SJCRH30 (cell line): ENCODE measurements at places on chromosomes 4 and X. TPM values are rescaled to one million over a fixed set of nuclear protein-coding genes. Genes with fewer than 3 reads are reported as not detected.
A peak's percentile ranks its signal among the peaks of the same experiment; 100 is the strongest.

DNA sequence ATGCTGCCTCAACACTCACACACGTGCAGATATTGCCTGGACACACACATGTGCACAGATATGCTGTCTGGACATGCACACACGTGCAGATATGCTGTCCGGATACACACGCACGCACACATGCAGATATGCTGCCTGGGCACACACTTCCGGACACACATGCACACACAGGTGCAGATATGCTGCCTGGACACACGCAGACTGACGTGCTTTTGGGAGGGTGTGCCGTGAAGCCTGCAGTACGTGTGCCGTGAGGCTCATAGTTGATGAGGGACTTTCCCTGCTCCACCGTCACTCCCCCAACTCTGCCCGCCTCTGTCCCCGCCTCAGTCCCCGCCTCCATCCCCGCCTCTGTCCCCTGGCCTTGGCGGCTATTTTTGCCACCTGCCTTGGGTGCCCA, 14.7 kb downstream of the FGFRL1 start:
- DNase-seq = no peak

DNA sequence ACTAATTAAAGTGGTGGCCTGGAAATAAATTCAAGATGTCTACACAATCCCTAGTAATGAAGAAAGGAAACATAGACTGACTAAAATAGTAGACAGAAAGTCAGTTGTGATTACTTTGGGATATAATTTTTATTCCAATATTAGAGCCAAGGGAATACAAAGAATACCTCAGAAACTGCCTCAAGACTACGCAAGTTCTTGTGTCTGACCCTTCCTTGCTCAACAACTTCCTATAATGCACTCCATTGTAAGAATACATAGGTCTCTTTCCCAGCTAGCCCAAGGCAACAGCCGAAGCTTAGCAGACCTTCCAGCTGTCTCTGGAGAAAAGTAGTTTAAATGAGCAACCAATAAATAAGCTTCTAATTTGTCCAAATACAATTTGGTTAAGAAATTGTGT, 315.9 kb downstream of the IQCM start:
- DNase-seq = no peak

FAT4 gene
- 1.2 and 1.3 TPM in 2 replicates for total RNA-seq

RRH gene
- total RNA-seq = not detected in 2 replicates

DNA sequence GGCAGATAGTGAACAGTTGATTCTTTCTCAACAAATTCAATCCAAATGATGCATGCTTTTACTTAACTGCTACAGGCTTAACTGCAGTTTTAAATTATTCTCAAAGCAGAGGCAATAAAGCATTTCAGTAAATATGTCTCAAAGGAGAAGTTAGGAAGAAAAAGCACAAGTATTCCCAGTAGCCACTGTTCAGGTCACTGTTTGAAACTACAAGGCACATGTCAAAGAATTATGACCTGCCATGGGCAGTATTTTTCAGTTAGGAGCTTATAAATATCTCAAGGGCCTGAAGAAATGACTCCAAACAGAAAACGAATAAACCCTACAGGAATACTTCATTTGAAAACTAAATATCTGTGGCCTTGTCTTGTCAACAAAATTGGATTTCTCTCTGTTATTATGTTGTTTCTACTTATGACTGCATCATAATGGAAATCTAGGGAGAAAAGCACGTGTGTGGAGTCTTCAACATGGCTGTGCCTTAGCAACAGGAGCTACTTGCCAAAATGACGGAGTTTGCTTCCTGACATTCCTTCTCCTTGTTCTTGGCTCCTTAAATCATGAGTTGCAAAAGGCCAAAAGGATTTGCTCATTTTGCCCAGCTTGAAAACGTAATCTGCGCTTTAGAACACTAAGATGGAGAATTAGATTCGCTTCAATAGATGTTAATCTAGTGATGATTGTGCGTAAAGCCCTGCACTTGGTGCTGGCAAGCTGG, 67.6 kb upstream of the GPR101 start:
- DNase-seq = no peak

GRCh38 chr4:8229331-8229975, 30.4 kb downstream of the SH3TC1 start:
- peak; percentile 34 for DNase-seq

- DNase-seq = no peak
Measured at GRCh38 chr4:85807247-85807950, 332.4 kb downstream of the ARHGAP24 start.

GRCh38 chr4:86118711-86119110, 241.1 kb downstream of the MAPK10 start:
- no peak for DNase-seq

DNA sequence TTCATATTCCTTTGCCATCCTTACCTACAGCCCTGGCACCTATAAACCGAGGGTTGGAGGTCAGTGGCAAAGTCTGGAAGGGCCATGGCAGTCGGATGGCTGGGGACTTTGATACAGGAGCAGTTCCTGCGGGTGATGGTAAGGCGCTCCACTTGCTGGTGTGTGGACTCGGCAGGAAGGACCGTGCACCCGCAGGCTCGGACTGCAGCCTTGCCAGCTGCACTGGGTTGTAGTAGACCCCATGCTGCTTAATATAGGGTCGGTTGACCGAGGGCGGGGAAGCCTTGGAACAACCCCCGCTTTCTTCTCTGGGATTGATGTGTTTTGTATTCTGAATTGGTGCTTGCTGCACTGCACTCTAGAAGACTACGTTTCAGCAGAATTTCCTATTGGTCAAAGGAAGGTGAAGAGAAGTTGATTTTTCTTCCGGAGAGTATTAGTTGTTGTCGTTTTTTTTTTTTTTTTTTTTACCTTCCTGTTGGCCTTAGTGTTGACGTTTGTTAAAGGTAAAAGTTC, 638 bp downstream of the BLTP1 start:
- DNase-seq = peak; percentile 70
